ENCODE measurements at places on chromosomes 4 and X. TPM values are rescaled to one million over a fixed set of nuclear protein-coding genes. Genes with fewer than 3 reads are reported as not detected.

DNA sequence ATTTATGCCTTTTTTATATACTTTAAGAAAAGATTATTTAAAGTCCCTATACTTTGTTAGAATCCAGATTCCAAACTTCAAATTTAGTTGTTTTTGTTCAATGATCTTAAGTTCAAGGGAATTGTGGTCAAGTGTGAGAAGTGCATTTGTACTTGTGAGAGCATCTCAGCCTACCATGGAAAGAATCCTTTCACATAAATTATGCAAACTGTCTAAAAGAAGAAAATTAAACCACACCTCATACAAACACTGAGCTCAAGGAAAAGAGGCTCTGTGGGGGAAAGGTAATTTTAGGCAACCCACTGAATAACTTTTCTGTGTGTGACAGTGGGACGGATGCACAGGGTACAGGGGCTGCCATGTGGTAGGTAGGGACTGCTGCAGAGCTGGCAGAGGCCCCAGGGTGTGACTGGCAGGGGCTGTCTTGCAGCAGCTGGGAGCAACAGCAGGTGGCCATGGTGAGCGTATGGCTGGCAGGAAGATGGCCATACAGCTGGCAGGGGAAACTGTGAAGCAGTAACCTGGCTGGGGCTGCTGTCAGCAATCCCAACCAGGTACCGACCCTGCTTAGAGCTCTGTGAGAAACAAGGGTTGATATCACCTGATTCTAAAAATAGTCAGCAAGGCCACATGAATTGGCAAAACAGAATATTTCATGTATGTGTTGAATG is 130.6 kb downstream of the UGT8 start:
- DNase-seq, result no peak

GRCh38 chrX:13266641-13267345 is 53.1 kb downstream of the ATXN3L start:
- DNase-seq, result no peak

GRCh38 chr4:184265546-184266351 is 48.1 kb upstream of the ENPP6 start:
- no peak for DNase-seq

- no peak for DNase-seq
These were observed 251.6 kb downstream of the CBR4 start for GRCh38 chr4:168758351-168758876.

- DNase-seq, result no peak
These were observed 77.1 kb downstream of the ZFYVE28 start for GRCh38 chr4:2341261-2341841.

- peak; percentile 43 for DNase-seq
These were observed 10.5 kb upstream of the DHX15 start for GRCh38 chr4:24594887-24595286.

- no peak for DNase-seq
These were observed 26.9 kb downstream of the ARFIP1 start for GRCh38 chr4:152806501-152807125.

DNA sequence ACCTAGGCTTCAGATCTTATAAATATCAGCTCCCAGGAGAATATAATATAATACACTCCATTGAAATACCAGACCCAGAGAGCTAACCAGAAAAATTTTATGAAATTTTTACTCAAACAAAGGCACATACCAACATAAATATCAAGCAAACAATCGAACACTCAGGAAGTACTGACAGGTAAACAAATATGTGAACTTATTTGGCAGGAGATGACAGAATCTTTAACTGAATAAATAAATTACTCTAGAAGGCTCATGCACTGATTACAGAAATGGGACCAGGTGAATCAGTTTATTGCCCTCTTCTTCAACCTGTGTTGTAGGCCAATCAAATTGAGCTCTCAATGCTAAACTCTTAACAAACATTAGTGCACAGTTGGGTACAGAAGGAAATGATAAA is 225.2 kb upstream of the PABPC4L start:
- no peak for DNase-seq

DNA sequence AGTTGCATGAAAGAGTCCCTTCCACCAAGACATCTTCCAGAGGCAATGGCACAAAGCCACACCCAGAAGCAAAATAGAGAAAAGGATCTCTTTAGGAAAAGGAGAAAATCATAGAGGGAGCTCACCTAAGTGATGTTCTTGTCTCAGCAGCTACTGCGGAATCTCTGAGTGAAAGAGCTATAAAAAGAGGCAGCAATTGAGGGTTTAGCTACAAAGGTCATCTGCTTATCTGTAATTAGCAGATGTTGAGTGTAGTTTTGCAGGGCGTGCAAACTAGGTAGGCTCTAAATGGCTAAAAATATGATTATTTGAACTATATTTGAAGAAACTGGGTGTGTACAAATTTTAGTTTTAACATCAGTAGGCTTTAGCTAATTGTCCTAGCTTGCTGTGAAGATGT is 276.0 kb downstream of the HS3ST1 start:
- DNase-seq, result no peak

DNA sequence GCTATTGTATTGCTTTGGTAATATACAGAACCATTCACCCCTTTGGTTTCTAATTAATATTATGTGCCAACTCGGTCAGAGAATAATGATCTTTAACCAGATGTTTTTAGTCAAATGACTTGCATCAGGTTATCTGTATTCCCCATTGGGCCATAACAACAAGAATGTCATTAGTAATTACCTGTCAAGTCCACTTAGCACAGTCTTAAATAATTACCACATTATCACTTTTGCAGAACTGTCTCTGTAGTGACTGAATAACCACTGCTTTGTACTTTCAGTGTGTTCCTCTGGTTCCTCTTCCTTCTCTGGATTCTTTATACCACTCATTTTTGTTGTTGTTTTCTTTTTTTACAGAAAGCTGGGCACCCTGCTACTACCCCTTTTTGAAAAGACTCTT is 257.7 kb upstream of the SPOCK3 start:
- DNase-seq, result no peak

DNA sequence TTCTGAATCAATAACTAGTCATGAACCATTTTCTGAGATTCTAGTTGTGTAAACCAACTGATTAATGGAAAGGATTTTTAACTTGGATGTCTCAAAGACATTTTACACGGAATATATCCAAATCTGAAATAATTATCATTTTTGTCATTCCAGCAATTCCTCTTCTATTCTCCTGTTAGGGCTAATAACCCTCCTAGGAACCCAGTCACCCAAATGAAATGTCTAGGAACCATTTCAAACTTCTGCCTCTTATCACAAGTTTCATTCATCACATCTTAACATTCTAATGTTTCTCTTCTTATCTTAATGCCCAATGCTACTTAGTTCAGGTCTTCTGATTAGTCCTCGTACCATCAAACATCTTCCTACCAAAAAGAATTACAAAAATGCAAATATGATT is 639.8 kb downstream of the DMD start:
- no peak for DNase-seq

DNA sequence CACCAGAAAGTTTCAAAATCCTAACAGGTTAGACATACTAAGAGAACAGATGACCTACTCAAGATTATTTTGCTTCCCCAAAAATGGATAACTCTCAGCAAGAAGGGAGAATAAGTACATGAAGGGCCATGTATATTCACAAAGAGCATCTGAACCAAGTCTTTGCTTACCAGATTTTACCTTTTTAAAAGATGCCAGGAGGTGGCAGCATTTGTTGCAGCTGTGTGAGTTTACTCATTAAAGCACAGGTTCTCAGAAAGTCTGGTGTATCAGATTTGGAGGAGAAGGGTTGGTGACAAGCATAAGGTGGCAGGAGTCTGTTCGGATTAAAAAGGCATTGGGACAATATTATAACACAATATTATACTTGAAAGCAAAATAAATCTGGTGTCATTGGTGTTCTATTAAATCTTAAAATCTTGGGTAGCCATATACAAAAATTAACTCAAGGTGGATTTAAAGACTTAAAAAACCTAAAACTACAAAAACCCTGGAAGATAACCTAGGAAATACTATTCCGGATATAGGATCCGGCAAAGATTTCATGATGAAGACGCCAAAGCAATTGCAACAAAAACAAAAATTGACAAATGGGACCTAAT is 51.3 kb upstream of the NFKB1 start:
- no peak for DNase-seq

DNA sequence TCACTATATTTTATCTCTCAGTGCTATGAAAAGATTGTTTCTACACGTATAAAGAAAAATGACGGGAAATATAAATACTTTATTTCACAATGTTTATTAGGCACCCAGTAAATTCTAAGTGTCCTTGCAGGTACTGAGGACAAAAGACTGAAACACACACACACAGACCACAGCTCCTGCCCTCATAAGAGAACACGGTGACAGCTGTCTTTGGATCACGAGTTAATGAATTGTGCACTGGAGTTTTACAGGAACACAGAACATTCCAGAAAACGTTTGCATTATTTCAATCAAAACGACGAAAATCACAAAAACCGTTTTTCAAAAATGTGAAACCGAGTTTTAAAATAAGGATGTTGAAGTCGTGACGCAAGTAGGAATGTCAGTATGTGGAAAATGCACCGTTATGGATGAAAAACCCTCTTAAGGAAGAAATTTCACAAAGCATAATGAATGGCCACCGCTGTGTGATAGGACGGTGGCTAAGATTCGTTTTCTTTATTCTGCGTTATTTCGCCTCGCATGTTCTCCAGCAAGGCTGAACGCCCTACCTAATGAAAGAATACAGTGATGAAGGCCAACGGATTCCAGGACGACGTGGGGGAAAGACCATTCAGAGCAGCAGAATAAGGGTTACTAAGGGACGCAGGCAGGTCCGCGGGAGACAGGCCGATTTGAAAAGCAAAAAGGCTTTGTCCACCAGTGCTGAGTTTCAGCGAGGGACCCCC is 24.2 kb downstream of the FAM156A start:
- no peak for DNase-seq

DNA sequence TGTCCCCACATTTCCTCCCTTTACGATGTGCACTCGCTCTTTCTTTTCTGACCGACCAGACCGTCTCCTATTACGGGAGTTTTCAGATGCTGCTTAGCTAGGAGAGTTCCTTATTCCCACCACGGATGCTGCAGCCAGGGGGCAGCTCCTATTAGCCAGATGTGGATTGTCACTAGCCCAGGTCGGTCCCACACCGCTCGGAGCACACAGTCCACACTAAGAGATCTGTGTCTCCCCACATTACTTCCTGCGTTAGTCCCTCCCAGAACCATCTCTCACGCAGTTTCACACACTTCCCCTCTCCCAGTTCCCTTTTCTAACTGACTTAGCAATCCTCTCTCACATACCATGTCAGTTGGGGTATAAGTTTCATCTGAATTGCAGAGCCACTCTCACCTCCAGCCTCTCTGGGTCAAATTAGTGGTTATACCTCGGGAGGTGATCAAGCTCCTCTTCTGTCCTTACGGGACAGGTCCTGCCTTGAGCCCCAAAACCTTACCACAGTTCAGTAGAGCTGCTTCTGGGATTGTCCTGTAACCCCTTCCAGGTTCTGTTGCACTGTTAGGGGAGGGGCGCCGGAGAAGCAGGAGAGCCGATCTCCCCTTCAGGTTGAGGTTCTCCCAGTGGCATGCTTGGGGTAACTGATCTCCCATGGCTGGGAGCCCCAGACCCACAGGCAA is 28.2 kb downstream of the SULT1E1 start:
- no peak for DNase-seq

DNA sequence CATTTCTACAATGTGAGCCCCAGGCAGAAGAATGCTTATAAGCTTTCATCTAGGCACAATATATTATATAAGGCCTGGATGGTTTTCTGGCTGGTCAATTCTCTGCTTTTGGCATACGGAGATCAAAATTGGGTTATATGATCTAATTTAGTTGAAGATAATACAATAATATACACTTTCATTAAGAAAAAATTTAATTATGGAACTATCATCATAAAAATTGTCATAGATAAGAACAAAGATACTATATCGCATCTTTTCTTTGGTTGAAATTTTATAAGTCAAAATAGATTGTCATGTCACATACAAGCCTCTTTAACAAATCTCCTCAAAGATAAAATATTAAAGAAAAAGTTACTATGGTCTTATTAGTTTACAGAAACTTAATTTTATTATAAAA is 17.1 kb downstream of the DMD start:
- DNase-seq, result no peak

DNA sequence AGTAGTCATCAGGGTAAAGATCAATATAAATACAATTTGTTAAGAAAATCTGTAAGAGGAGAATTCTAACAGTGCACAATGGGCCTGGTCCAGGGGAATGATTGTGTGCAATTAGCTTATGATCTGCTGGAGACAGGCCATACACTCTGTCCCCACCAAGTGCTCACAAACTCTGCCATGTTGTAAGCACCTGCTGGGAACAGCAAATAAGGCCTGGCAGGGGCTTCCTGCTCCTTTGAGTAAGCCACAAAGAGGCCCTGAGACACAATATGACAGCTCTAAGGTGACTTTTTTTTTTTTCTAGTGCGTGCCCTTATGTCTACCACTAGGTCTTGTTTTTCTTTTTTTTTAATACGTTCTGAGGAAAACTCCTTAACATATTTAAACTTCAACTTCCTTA is 866.3 kb upstream of the PCDH7 start:
- DNase-seq, result no peak

DNA sequence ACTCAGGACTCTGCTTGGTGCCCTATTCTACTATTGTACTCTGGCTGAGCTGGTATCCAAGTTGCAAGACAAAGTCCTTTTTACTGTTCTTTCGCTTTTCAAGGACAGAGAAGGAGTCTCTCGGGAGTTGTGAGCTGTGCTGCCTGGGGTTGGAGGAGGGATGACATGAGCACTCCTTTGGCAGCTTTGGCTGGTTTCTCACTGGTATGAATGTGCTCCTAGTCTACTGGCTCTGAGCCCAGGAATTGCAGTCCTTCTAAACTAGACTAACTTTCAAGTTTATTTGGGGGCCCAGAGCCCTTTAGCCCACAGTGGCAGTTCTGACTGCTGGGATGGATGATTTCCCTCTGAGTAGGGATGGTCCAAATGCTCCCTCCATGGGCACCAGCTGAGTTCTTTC is 997.1 kb downstream of the RAB28 start:
- DNase-seq, result no peak

Gene DIPK2B
- polyA plus RNA-seq, result 10.7 TPM

Gene TACR3
- 2.6 TPM for polyA plus RNA-seq

Gene PRR32
- polyA plus RNA-seq, result 0.09 TPM

Gene NEUROG2
- not detected for polyA plus RNA-seq

Gene KLHL4
- polyA plus RNA-seq, result 8.6 TPM

Gene TRAM1L1
- polyA plus RNA-seq, result 18.3 TPM

Gene BBS7
- 27.8 TPM for polyA plus RNA-seq

Gene CPZ
- 14.6 TPM for polyA plus RNA-seq

Gene AADAT
- polyA plus RNA-seq, result 28.4 TPM

Gene MBNL3
- 33.8 TPM for polyA plus RNA-seq

Gene LCORL
- 28.9 TPM for polyA plus RNA-seq

Gene ADH1B
- polyA plus RNA-seq, result 25.0 TPM

Gene PABPC5
- 5.5 TPM for polyA plus RNA-seq

Gene CLDN22
- polyA plus RNA-seq, result 0.85 TPM

Gene RTL3
- not detected for polyA plus RNA-seq

Gene RGN
- 44.1 TPM for polyA plus RNA-seq

Gene WNK3
- 5.2 TPM for polyA plus RNA-seq

Gene XG
- polyA plus RNA-seq, result 0.20 TPM

Gene FGFR3
- 98.6 TPM for polyA plus RNA-seq

Gene HMX1
- polyA plus RNA-seq, result not detected

Gene IL21
- not detected for polyA plus RNA-seq
